EL (cell line): ENCODE measurements at places on chromosomes 4 and X.

- DNase-seq: peak; percentile 70
Observed at GRCh38 chrX:45743081-45743533, 542.4 kb upstream of the DIPK2B start.

DNA sequence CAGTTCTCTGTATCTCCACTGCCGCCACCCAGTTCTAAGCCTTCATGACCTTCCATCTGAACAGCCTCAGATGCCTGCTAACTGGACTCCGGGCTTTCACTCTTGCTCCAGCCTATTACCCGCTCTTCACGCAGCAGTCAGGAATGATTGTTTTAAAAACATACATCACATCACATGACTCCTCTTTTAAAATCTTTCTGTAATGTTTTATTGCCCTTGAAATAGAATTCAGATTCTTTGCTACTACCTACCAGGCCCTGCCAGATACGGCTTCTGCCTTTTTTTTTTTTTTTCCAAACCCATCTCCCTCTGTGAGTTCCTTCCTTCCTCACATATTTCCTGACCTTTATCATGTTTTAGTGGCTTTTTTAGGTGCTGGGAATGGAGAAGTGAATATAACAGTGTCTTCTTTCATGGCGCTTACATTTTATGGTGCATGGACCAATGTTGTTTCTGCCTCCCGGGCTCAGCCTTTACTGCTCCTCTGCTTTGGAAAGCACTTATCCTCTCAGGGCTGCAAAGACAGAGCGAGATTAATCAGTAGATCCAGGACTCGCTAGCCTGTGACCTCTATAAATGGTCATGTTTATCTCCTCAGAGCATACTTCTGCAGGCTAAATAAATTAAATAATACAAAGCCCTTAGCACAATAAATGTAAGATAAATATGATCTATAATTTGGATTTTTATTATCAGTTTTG is 58.0 kb downstream of the FBXO8 start:
- DNase-seq: no peak

GRCh38 chrX:150547375-150548115 is 20.9 kb upstream of the MTM1 start:
- DNase-seq: peak; percentile 55

- DNase-seq: peak; percentile 56
Observed at GRCh38 chr4:185504098-185505047, 30.9 kb downstream of the PDLIM3 start.

DNA sequence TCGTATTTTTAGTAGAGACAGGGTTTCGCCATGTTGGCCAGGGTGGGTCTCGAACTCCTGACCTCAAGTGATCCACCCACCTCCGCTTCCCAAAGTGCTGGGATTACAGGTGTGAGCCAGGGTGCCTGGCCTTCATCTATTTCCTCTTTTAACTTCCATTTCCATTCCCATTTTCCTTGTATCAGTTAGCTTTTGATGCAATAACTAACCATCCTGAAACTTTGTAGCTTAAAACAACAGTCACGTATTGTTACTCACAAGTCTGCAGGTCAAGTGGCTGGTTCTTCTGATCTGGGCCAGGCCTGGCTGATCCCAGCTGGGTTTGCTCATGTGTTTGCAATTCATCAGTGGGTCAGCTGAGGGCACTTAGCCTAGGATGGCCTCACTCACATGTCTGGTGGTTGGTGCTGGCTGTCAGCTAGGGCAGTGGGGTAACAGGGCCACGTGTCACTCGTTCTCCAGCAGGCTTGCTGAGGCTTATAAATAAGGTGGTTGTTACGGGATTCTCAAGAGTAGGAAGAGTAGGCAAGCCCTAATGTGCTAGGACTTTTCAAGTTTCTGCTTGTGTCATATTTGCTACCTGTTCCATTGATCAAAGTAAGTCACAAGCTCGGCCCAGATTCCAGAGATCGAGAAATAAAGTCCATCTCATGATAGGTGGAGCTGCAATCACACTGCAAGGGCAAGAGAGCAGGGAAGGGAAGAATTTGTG is 88.2 kb downstream of the SOWAHB start:
- peak; percentile 38 for DNase-seq

GRCh38 chr4:68361146-68361589 is 11.3 kb upstream of the YTHDC1 start:
- DNase-seq: peak; percentile 65

- no peak for DNase-seq
Observed at GRCh38 chrX:1026263-1027015, 186.0 kb downstream of the CRLF2 start.

- no peak for DNase-seq
Observed at GRCh38 chr4:152585023-152585441, 49.1 kb upstream of the FBXW7 start.

DNA sequence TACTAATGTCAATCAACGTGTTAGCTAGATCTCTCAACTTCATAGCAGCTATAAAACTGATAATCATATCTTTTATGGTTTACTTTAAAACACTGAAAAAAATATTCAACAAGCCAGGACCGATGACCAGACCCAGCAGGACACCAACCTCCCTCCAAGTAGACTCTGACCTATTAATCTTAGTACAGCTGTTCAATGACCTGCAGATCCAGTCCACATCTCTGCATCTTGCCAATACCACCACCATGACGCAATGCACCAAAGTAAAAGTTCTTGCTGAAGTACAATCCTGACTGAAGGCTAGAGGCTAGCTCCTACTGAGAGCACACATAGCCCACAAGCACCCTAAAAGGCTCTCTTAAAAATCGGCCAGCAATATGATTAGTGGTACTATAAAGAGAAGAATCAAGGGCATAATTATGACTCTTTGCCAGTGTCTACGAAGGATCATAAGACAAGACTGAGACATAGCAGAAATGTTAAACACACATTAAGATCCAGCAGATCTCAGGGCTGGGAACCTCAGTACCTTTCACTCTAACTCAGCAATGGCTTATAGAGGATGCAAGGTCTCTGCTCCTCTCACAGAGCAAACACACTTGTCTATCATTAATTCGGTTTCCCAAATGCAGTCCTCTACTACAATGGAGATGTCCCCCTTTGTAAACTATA is 7.6 kb downstream of the MED14 start:
- no peak for DNase-seq

- DNase-seq: no peak
Observed at GRCh38 chr4:1137850-1138249, 24.5 kb upstream of the RNF212 start.

- DNase-seq: no peak
Observed at GRCh38 chr4:150248181-150248580, 169.9 kb downstream of the DCLK2 start.

GRCh38 chr4:87409420-87409939 is 12.9 kb upstream of the NUDT9 start:
- no peak for DNase-seq
